ENCODE measurements at places on chromosomes 13 and 19.

GRCh38 chr19:4409123-4409933 lies 6.9 kb downstream of the CHAF1A start:
- no peak for DNase-seq

DNA sequence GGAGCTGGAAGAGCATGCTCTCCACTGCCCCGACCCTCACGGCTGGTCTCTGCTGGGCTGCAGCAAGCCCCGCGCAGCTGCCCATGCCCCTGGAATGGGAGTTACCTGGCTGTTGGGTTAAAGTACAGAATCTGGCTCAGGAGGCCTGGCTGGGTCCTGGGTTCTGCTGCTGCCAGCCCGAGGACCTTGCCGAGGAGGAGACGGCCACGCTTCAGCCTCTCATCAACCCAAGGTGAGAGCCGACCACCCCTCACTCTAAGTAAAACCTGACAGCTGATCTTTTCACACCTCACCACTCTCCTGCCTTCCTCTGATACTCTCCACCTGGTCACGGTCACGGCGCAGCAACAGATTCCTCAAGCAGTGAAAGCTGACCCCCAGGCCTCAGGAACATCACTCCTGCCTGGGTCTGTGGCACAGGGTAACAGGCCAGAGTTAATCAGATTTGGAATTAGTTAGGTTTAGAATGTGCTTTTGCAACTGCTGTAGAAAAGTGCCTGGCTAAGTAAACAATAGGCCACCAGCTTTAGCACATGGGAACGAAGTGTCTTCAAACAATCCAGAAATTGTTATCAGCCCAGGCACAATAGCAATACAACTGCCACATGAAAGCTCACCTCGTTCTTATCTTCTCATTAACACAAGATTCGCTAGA lies 20.5 kb downstream of the RAB20 start:
- no peak for DNase-seq

GRCh38 chr13:102907886-102908515 lies 62.2 kb downstream of the ERCC5 start:
- no peak for DNase-seq

DNA sequence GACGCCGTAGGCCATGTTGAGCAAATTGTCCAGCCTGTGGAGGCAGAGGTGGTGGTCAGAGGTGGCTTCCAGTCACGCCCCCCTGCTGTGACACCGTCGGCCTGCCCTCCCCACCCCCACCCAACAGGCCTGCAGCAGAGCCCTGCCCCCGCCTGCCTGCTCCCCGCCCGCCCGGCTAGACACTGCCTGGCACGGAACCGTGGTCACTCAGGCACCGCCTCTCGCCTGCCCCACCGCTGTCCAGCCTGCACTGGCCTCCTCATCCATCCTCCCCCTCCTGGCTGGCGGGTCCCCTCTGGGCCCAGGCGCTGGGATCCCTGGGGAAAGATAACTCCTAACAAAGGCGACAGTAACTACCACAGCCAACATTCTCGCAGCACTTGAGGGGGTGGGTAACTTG lies 21.7 kb downstream of the PRKCSH start:
- no peak for DNase-seq

DNA sequence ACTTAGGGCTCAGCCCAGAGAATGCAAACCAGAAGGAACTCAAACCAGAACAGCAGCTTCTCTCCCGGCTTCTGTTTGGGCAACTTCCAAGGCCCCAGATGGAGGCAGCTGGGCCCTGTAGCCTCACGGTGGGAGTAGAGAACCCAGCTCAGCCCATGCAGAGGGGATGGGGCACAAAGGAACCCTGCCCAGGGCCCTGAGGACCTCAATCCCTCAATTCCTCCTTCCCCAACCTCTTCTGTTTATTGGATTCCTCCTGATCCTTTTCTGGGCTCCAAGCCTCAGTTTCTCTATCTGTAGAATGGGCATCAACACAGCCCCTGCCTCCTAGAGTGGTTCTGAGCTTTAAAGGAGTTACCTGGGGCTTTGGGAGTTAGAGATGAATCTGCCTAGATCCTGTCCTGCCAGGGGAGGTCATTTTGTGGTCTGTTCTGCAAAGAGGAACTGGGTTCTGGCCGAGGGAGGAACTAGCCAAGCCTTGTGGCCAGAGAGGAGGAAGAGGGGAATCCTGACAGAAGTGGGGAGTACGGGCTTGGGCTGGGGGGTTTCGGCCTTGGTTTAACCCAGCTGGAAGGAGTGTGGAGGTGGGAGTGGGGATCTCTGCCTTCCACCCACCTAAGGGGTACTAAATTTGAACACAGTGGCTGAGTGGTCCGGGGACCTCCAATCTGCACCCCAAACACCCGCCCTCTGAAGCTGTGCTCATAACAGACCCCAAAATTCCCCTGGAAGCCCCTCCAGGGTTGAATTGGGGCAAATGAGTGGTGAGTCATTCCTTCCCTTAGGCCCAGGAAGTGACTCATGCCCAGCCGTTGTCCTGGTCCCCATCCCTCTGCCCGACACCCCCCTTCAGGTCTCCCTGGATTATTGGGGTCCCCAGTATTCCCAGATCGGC lies 2.7 kb downstream of the ADGRE5 start:
- peak; percentile 63 for DNase-seq

DNA sequence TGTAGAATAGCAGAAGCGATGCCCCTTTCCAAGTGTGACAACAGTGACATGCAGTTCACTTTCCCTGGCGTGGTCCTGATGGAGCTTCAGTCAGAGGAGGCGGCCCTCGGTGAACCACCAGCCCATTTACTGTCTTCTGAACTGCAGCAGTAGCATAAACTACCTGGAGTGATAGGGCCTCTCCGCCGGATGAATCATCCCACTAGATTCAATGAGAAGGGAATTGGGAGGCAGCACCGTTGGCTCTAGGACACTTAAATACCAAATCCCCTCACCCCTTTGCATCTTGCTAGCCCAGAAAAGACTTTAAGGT lies 112.8 kb upstream of the GPR12 start:
- no peak for DNase-seq

GRCh38 chr13:41049480-41050440 lies 11.5 kb upstream of the WBP4 start:
- DNase-seq = no peak

- DNase-seq = no peak
Measured at GRCh38 chr19:56707821-56708220, 36.3 kb upstream of the ZNF835 start.

GRCh38 chr19:39434123-39435076 lies 1.3 kb downstream of the RPS16 start:
- DNase-seq = no peak

DNA sequence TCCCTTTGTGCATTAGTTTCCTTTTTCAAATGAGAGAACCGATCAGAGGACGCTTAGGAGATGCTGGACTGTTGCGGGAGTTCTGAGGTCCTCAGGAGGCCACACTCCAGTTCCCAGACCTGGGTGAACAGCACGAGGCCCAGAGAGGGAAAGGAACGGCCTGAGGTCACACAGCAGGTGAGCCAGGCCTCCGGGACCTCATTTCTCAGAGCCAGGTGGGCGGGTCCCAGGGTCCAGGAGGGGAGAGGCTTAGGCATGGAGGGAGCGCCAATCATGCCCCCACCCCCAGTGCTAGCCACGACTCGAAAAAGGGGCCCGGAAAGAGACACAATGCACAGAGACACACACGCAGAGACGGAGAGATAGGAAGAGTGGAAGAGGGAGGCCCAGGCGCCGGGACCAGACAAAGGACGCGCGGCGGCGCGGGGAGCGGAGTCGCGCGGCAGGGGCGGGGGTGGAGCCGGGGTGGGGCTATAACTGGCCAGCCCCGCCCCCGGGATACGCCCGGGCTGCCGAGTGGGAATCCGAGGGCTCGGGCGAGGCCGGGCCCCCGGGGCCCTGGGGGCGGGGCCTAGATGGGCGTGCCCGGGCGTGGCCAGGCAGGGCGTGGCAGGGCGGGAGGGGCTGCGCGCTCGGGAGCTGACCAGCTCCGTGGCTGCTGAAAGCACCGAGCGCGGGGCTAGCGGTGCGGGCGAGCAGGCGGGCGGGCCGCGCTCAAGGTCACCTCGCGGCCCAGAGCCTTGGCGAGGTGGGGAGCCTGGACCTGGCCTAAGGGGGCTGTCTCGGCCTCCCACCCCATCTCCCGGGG lies 1.6 kb downstream of the ELAVL3 start:
- peak; percentile 45 for DNase-seq

DNA sequence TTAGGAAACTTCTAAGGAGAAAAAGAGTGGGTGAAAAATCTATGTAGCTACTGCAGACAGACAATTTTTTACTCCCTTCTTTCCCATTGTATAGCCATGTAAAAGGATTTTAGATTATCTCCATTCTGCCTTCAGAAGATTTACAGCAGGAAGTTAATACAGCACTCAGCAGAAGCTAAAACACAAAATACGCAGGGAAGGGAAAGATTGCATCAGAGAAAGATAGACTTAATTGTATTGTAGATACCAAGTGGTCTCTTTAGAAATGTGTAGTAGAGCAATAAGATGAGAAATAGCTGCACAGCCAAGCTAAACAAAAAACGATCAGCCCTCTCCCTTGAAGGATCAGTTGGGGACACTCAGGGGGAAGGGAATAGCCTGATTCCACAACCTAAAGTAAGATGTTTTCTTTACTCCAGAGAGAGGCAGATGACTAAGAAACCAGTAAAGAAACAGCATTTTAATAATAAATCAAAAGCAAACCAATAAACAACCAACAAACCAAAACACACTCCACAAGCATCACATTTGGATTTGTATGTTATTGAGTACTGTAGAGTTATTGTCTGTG lies 236.7 kb upstream of the SLITRK1 start:
- DNase-seq = no peak

DNA sequence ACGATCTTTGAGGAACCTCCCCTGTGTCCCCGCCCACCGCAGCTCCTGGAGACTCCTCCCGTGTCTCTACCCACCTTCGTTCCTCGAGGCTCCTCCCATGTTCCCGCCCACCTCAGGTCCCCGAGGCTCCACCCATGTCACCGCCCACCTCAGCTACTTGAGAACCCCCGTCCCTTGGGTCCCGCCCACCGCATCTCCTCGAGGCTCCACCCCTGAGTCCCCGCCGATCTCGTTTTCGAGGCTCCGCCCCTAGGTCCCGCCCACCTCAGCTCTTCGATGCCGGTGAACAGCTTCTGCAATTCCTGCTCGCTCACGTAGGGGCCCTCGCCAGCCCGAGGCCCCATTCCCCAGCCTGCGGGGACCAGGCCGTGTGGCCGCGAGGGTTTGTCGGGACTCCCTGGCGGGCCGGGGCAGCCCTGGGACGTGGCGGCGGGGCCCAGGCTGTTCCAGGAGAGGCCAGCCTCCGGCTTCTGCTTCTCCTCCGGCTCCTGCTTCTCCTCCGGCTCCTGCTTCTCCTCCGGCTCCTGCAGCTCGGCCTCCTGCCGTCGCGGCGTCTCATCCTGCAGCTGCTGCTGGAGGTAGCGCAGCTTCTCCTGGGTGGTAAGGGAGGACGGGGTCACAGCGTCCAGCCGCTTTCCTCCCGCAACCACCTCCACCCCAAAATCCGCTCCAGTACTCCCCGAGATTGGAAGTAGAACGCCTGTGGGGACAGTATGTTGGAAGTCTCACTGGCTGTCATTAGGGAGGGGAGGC lies 16.7 kb downstream of the TSKS start:
- DNase-seq = peak; percentile 23

- DNase-seq = no peak
Measured at GRCh38 chr19:8499048-8499833, 3.2 kb downstream of the PRAM1 start.

DNA sequence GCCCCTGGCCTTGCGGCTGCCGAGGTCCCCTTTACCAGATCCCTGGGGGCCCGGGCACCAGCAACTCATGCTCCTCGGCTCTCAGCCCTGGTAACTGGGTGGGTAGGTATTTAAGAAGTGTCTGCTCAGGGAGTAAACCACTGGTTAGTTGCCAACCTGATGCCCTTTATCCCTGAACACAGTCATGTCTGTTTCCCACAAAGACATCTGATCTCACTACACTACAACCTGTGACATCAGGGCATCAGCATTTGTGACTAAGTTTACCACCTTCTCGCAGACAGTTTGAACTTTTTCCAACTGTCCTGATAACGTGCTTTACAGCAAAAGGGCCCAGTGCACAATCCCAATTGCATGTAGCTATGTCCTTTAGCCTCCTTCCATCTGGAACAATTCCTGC lies 22.0 kb downstream of the GGACT start:
- DNase-seq = no peak

DNA sequence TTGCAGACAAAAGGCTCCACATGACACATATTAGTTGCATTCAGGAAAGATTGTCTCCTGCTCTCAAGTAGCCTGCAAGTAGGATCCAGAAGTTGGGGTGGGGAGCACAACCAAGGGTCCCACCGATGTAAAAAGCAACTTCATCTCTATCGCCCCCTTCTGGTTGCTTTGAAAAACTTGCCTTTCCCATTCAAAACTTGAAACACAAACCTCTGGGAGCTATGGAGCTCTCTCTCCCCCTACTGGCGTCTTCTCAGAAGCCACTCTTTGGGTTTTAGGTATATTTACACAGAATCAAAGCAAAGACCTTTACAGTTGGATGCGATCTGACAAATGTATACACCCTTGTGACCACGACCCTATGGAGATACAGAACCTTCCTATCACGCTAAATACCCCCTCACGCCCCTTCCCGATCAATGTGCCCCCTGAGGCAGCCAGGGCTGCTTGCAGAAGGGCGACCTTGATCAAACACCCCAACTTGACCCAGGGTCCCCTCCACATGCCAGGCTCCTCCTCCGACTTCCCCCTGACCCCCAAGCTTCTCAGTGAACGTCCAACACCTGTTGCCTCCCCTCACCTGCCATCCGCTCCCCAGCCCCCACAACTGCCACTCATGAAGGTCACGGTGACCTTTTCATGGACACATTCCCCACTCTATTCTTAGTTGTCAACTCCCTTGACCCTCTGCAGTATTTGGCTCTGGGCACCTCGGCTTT lies 10.1 kb downstream of the NOSIP start:
- peak; percentile 81 for DNase-seq

DNA sequence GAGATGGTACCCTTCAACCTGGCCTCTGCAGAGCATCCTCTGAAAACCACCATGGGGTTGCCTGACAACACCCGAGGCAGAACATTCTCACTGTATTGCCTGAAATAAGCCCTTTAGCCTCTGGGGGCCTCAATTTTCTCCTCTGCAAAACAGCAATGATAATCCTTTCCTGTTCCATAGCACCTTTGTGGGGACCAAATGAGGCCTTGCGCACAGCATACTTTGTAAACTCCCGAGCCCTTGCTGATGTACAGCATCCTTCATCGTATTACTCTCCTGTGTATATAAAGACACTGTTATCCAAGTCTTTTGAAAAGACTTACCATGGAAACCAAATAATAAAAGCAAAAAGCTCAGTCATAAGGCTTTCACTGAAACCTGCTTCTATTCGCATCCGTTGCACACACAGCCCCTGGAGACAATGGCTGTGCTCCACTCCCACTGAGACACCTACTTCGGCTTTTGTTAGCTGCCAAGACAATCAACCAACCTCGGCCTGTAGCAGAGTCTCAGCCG lies 276.0 kb downstream of the FOXO1 start:
- DNase-seq = no peak

Data from activated CD4-positive, alpha-beta memory T cell treated with anti-CD3 and anti-CD28 coated beads, Interleukin-2, amount 10 ng/mL, durations not matched to agents 7 days and 5 days (primary cell).